Substantia nigra (tissue), 51 donors: ENCODE measurements at places on chromosomes 6 and 20.
A peak's percentile ranks its signal among the peaks of the same experiment; 100 is the strongest.

DNA sequence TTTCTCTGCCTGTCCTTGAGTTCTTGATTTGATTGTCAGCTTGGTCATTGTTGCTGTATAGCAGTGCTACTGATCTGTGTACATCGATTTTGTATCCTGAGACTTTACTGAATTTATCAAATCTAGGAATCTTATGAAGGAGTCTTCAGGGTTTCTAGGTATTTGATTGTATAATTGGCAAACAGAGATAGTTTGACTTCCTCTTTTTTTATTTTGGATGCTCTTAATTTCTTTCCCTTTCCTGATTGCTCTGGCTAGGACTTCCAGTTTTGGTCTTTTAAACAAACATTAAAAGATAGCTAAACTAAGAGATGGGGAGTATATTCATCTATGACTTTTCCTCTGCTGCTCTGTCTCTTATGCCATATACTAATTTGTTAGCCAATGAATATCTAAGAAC is 62.4 kb downstream of the NCOA7 start:
- no peak for DNase-seq

DNA sequence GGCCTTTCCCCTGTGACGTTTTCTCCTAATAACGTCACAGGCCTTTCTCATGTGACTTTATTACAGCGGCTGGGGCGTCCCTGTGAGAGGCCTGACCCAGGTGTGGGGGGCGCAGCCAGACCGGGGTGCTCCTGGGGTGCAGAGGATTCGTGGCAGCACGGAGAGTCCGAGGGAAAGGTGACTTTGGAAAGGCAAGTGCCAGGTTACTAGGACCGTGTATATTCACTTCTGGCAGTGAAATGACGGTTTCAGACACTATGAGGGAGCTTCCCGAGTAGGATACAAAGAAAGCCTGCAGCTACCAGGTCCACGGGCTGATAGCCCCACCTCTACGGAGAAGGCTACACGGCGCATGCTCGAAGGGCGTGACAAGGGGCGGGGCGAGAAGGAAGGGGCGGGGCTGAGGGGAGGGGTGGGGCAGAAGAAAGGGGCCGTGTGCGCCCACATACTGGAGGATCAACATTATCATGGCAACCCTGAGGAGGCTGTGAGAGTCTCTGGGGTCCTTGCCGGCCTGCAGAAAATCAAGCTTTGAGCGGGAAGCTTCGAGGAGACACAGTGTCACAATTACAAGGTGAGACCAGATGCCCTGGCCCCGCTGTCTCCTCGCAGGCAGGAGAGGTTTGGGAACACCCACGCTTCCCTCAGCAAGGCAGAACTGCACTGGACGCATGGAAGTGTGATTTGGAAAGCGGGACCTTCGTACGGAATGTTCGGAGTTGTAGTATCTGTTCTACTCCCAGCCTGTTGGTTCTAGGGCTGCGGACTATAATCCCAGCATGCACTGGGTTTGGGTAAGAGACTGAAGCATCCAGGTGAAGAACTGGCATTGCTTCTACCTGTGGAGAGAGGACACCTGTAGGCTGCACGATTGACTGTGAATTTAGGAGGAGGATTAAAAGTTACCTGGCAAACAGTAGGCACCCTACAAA is 54.4 kb upstream of the ZNF337 start:
- no peak for DNase-seq

DNA sequence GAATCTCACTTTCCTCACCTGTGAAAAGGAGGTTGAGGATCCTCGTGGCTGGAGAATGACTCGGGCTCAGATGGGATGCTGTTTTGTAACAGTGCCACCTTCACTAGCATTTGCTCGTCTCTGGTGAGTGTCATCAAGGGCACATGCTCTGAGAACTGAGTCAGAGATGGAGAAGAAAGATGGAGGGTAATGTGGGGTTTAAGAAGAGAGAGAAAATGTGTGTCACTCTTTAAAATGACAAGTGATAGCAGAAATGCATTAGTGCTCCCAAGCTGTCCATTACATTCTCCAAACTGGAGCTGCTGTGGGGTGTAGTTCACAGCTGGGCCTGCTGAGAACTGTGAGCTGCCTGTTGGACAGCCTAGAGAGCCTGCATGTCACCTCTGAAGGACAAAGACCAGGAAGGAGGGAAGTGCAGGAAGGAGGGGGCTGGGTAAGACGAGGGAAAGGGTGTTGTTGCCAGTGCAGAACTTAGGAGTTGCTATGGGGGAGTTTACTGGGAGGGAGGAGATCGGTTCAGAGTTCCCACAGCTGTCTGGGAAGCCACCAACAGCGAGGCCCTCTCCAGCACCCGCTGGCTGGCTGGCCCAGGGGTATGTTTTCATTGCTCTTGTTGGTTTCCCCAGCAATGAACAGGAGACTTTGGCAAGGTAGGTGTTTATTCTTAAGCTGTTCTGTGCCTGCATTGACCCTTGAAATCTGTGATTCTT is 19.8 kb downstream of the GMPR start:
- peak; percentile 49 for DNase-seq

- no peak for DNase-seq
These were observed 604 bp downstream of the SH3BGRL2 start for GRCh38 chr6:79631693-79632172.
